Stromal cell of bone marrow (primary cell): ENCODE measurements at places on chromosomes 3 and 15.

DNA sequence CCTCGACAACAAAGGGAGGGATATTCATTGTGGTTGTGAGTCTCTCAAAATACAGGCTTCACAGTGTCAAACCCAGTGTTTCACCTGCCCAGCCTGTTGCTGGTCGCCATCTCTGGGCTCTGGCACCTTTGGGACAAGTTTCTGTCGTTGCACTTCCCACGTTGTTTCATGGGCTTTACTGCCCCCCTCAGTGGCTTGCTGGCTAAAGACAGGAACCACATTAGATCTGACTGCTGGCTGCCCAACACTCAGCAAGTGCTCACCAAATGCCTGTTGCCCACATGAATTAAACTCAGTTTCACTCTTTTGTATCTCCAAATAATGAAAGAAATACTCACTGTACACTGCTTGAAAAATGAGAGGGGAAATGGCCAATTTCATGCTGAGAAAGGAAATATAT is 27.6 kb downstream of the FOXL2 start:
- DNase-seq, result no peak

- no peak for DNase-seq
Observed at GRCh38 chr3:187198490-187198889, 1.2 kb downstream of the RTP1 start.

DNA sequence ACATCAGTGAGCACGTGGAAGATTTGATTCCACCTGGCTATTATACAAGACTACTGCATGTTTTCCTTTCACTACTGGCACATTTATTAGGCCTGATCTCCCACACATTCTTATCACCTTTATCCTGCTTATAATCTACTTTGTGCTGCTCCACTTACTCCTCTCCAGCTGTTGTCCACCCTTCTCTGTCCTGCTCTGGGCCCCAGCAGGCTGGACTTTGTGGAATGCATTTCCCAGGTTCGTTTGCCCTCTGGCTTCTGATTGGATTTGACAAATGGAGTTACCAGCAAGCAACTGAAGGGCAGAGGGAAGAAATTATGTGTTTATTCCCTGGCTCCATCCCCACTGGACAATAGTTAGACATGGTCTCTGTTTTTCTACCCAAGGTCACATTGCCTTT is 75.5 kb downstream of the DCLK3 start:
- no peak for DNase-seq

- peak; percentile 23 for DNase-seq
Observed at GRCh38 chr15:41465822-41466421, 27.8 kb upstream of the ITPKA start.

GRCh38 chr15:96326328-96327154 is 4.0 kb upstream of the NR2F2 start:
- no peak for DNase-seq

GRCh38 chr3:28140664-28141063 is 100.8 kb upstream of the CMC1 start:
- no peak for DNase-seq

DNA sequence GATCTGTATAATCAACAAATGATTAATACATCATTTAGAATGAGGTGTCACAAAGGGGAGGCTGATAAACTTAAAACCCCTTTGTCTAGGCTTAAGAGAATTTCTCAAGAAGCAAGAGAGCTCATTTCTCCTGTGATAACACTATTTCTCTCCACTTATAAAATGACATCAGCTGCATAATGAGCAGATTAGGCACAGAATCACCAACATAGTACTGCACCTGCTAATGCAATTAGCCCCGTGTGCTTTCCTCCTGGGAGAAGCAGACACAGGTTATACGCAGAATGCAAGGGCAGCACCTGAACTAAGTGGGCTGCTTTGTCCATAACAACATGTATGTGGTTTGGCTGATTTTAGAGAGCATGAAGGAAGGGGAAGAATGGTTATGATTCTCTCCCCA is 515.3 kb upstream of the CFAP20DC start:
- no peak for DNase-seq
